ENCODE measurements at places on chromosomes 5 and 9.

DNA sequence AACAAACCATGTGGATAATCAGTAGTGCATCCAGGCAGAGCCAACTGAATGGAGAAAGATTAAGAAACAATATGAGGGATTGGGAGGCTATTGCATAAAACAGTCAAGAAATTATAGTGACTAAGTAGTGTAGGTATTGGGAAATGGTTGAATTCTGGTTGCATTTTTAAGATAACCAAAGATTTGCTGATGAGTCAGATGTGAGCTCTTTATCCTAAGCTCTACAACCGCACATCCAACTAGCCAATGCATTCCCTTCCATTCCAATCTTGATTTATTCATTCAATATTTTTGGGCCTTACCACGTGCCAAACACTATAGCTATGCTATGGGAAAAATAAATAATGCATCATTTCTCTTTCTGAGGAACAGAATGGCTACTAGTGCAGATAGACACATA, 524.5 kb upstream of the RGMB start:
- no peak for DNase-seq

GRCh38 chr5:73213566-73213998, 40.6 kb downstream of the TMEM174 start:
- DNase-seq = no peak

- DNase-seq = no peak
These were observed 132.4 kb downstream of the HACD4 start for GRCh38 chr9:20898885-20899554.

GRCh38 chr9:36141761-36142160, 5.2 kb downstream of the GLIPR2 start:
- DNase-seq = no peak

DNA sequence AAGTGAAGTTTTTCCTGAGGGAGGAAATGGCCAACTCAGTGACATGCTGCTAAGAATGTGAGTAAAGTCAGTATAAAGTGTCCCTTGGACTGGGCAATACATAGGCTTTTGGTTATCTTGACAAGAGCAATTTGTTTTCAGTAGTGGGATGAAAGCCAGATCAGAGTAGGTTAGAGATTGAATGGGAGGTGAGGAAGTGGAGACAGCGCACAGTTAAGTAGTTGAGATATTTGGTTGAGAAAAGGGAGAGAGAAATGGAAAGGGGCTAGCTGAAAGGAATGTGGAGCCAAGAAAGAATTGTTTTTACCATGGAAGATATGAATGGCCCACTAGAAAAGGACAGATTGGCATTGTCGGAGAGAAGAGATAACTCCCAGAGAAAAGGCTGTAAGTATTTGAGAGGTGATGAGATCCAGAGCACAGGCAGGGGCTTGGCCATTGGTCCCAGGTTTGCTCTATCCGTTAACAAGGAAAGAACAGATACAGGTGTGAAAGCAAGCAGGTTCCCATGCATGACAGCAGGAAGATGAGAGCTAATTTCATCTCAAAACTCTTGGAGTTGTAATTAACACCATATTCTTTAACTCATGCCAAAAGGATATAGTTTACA, 392.0 kb downstream of the NR2F1-AS1 start:
- DNase-seq = no peak

GRCh38 chr5:39712316-39713249, 287.8 kb upstream of the DAB2 start:
- DNase-seq = no peak

DNA sequence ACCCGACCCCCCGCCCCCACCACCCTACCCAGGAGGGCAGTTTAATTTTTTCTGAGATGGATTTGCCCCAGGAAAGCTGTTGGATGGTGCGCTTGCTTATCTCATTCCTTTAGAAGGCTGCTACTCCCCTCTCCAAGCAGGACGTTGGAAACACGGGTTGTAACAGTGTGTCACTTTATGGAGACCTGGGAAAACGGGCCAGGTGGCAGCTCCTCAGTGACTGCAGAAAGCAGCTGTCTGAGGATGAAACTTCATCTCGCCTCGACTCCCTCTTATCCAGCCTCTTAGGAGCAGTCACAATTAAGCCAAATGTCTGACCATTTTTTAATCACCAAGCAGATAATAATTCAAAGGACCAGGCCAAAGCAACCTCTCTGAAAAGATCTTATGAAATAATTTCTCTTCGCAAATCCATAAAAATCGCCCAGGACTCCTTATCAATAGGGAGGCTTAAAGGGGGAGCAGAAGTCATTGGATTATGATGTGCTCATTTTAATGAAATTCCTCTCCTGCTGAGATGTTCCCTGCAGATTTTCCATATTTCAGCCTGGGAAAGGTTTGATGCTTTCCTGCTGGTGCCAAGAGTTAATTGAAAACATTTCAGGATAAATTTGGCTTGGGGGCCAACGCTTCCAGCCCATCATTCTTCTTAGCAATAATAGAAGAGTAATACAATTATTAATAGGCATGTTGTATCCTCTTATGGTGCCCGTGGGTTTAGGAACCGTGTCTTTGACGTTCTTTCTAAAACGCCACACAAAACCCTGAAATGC, 26.0 kb downstream of the GAS1 start:
- no peak for DNase-seq

DNA sequence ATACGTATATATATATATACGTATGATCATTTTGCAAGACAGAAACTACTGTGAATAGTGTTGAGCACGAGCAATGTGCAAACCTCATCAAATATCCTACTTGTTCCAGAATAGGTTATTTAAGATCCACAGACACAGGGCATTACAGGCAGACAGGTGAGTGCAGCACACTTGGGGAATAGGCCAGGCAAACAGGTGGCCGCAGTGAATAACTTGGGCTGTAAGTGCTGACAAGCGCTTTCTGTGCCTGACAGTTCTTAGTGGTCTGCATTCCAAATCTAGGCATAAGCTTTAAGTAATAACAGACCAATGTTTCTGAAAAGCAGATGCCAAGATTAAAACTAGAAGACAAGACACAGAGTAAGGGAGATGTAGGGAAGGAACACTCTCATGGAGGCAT, 77.9 kb downstream of the LHFPL2 start:
- DNase-seq = no peak

DNA sequence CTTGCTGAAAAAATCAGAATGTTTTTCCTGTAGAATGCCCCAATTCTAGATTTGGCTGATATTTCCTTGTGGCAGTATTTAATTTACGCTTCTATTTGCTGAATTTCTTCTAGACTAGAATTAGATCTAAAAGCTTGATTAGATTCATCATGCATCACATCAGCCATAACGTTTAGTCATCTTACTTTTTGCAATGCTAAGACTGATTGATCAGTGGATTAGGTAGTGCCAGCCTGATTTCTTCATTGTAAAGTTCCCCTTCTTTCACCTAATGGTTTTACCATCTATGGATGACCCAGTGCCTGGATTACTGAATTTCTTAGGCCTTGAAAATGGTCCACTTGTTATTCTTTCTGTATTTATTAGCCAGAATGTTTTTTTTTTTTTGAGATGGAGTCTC, 83.9 kb downstream of the PBX3 start:
- no peak for DNase-seq

GRCh38 chr9:98099898-98100297, 19.1 kb downstream of the TRIM14 start:
- no peak for DNase-seq

GRCh38 chr5:181215997-181216989, 6.8 kb upstream of the TRIM41 start:
- DNase-seq = no peak

DNA sequence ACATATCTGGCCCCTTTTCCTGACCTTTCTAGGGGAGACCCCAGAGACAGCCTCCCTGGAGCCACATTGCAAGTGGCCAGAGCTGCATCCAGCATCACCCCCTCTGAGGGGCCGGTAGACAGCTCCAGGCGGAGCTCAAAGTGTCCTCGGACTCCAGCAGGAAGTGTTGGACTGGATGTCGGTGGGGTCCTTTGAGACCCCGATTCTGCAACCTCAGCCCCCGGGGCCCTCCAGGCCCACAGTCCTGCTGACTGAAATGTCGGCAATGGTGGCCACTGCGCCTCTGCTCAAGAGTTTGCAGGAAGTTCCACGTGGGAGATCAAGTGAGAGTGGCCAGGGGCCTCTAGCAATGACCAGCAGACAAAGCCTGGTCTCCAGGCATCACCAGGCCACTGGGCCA, 115.9 kb upstream of the FOXD4L5 start:
- DNase-seq = no peak

DNA sequence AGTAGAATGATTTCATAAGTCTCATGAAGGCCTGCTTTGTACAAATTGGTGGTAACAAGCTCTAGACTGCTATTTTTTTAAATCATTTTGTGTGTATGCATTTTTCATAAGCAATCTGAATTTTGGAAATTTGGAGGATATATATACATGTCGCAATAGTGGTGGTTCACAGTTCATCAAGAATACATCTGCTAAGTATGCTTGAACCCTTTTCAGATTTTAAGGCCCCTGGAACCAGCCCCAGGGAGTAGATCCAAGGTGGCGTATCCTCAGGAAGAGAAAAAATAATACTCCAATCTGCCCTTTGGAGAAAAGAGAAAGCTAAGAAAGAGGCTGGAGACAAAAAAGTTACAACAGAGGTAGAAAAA, 141.6 kb downstream of the HINT1 start:
- DNase-seq = no peak

Measured in spinal cord (tissue), 10 donors.